ENCODE measurements at places on chromosomes 1 and 21.

DNA sequence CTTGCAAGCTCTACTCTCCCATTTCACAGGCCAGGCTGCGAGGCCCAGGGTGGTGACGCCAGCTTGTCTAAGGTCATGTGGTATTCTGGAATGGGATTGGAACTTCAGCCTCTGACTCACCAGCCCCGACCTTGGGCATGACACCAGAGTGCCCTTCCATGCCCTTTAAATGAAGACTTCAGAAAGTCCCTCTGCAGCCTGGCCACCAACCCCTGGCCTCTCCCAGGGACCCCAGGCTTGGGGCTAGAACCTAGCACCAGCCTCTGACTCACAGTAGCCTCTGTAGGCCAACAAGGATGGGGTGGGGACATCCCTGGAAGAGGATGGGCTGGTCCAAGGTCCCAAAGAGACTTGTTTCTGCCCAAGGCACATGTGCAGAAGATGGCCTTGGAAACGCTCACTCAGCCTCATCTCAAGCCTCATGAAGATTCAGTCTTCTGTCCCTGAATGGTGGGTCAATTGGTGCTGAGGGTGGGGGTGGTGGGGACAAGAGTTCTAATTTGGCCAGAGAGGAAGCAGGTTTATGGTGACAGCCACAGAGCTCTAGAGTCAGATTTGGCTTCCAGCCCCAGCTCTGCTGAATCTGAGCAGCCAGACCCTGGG lies 36.1 kb upstream of the RUNX3 start:
- DNase-seq = no peak

GRCh38 chr1:236998546-236998945 lies 5.7 kb downstream of the MT1HL1 start:
- peak; percentile 40 for DNase-seq

DNA sequence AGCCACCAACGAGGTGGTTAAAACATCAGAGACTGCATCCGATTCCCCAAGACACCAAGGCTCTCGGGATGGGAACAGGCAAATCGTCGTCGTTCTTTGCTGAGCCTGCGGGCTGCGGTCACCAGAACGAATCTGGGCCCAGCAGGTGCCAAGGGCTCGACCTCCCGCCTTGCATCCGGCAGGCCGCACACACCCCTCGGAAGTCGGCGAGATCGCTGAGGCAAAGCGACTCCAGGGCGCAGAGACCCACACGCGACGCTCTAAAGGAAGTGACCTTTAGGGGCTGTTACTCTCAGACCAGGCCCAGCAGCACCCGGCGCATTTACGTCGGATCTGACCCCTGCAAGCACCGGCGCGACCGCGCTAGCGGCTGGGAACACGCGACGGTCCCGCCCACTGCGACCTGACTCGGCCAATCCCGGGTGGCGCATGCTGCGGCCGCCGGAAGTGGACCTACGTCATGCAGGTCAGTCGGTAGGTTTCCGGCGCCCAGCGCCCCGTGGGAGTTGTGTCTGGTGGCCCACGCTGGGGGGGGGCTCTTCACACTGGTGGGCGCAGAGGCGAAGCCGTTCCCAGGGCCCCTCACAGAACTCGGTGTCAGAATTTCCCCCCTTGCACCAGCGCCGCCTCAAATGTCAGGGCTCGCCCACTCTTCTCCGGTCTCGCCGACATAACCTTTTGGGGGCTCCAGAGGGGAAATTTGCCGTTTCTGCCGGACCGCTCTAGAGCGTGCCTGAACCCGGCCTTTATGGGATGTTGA lies 7.5 kb upstream of the PARK7 start:
- no peak for DNase-seq

DNA sequence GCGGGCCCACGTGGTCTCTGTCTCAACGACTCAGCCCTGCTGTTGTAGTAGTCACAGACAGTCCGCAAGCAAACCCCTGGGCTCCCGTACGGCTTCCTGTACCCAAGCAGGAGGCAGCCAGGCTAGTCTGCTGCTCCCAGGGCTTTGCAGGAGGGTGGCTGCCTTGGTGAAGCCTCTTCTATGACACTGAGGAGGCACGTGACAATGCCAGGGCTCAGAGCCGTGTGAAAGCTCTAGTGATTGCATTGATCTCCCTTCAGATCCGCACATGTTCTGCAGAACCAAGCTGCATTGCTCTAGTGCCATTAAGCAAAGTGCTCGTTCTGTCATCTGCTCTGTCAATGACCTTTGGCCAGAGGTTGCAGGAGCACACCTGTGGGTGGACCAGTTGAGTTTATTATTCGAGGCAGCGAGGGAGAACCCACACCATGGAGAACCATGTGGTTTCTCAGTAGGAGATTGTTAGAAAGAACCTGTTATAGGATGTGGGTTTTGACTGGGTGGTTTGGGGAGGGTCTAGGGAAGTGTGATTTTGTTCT lies 18.0 kb downstream of the UMODL1 start:
- no peak for DNase-seq

DNA sequence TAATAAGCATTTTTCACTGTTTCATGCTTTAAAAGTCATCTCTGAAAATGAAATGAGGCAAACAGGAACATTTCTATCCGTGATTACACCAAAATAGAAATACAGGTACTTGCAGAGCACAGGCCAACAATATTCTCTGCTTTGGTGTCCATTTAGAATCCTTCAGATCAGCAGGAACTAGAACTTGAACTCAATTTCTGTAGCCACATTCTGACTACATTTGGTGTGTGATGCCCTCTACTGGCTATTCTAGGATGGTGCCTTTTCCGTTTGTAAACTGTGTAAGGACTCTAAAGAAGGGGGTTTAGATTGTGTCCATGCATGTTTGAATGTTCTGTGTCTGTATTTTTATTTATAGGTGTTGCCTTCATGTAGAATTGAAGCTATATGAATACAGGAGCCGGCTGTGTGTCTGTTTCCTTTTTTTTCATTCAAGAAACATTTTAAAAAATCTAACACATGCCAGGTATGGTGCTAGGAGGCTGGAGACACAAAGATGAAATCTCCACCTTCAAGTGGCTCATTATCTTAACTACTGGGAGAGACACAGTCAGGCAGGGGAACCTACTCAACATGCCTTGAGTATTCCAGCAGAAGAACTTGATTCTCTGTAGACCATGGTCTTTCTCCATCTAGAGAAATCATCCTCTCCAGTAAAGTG lies 7.6 kb upstream of the ZNF326 start:
- DNase-seq = peak; percentile 37

DNA sequence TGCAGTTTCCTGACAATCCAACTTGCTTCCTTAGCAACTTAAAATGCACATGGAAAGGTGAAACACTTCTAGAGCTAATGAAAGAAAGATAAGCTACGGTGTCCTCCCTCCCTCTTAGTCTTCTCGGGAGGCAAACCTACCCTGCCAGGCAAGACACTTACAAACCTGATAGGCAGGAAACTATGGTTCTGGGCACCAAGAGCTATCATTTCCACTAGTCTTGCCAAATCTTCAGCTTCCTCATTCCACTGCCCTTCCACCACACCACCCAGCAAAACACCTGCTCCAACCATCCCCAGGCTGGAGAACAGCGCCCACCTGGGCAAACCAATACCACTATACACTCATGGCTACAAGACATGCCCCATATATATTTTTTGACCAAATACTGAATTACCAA lies 15.2 kb downstream of the NDC1 start:
- DNase-seq = no peak

- DNase-seq = no peak
Measured at GRCh38 chr1:52238474-52238873, 96.6 kb downstream of the ZFYVE9 start.

GRCh38 chr1:188325211-188325610 lies 1496.5 kb downstream of the PLA2G4A start:
- DNase-seq = no peak

- DNase-seq = no peak
Measured at GRCh38 chr21:14833241-14833640, 231.6 kb downstream of the NRIP1 start.

DNA sequence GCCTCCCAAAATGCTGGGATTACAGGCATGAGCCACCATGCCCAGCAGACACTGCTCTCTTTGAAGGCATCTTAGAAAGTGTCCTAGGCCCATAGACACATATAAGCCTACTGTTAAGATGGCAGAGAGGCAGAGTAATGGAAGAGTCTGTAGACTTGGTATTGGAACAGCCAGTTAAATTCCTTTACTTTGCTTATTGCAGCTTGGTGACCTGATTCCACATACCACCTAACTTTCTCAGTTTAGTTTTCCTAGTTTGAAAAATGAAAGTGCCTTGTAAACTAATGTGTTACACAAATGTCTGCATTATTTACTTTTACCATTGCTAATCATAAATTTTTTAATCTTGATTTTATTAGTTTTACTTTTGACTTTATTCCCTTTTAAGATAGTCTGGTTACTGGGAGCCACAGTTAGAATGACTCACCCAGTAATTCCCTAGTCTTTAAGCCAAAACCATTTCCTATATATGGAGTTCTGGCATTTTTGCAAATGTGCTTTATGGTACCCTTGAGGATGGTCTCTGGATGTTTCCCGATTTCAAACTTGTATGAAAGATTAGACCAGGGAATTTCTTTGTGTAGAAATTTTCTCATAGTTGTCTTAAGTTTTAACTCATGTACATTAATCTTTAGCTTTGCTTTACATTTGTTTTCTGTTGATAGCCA lies 6.4 kb downstream of the SMAP2 start:
- DNase-seq = no peak

- DNase-seq = no peak
Measured at GRCh38 chr1:203426870-203427269, 48.7 kb upstream of the PRELP start.

DNA sequence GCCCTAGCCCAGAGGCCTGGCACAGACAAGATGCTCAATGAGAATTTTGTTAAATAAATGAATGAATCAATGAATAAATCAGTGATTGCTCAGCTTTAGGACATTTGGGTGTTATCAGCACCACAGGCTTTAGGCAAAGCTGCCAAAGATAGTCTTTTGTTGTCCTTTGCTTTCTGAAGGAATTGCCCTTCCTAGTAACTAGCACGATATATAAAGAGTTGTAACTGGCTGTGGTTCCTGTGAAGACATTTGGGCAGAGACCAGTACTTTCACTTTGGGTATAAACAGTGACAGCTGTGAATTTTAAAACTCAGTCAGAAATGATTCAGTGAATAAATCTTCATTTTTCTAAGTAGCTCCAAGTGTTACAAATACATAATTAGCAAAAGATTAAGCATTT lies 13.3 kb downstream of the RNU5D-1 start:
- DNase-seq = no peak

- DNase-seq = no peak
Measured at GRCh38 chr1:25641931-25642573, 25.5 kb downstream of the MAN1C1 start.

DNA sequence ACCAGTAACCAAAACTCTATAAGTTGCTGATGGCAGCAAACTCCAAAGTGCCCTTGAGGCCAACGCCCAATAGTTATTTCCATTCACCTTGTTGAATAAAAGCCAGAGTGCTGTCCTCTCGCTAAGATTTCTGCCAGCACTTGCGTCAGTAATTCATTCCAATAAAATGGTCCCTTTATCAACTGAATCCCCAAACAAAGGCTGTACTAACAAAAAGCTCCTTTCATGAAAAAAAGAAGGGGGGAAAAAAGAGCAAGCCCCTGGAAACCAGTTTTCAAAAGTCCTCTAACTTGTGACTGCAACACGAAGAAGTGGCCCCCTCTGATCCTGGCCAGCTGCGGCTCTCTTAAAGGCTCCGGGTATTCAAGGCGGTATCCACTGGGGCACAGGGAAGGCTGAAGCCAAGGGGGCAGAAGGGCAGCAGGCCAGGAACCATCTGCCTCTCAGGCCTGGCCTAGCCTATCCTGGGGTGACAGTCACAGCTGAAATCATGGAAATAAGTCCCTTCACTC lies 55.8 kb upstream of the ZNF326 start:
- no peak for DNase-seq

- DNase-seq = peak; percentile 12
Measured at GRCh38 chr1:110119843-110120242, 7.6 kb downstream of the UBL4B start.

- DNase-seq = no peak
Measured at GRCh38 chr1:116572099-116572498, 1.3 kb upstream of the CD58 start.
